ENCODE measurements at places on chromosomes 11 and 22.

DNA sequence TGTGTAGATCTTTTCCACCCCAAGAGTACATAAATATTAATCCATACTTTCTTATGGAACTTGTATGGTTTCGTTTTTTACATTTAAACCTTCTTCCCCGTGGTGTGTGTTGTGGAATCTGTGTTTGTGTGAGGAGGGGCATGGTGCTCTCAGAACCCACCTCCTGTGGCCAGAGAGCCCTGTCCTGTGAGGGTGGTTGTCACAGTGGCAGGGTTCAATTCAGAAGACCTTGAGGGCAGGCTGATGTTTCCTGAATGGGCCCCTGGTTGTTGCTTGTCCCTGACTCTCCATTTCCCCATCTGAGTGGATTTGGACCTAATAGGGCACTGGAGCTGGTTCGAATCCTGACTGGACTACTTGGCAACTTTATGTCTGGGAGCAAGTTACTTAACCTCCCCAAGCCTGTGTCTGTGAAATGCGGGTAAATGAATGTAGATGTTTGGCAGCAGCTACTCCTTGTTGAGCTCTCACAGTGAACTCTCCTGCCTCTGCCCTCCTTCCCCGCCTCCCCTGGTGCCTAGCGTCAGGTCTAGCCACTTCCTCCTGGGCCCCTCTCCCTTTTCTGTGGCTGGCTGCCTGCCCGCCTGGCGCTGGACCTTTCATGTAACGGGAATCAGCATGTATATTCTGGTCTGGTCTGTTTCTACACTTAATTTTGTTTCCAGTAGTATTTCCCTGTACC lies 7.3 kb downstream of the NEAT1 start:
- DNase-seq, result no peak
- peaks cover 18% of the 10 kb centered on the region for H3K36me3 ChIP-seq
- peak overlapping the region; percentile 100 for H3K27ac ChIP-seq
- no peaks in the 10 kb centered on the region for H3K27me3 ChIP-seq

DNA sequence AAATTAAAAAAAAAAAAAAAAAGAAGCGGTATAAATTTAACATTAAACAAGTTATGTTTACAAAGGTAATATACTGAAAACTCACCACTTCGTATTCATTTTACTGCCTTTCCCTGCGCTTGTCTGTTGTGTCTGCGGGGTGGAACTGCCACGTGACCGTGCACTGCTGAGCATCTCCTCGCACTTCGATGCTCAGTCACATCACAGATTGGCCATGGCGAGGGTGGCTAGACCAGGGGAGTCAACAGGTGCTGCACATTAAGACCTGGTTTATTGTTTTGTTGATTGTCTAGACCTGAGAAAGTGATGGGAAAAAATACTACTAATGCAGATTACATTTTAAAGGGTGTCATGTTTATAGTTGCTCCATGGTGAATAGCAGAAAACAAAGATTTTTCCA lies 22.8 kb upstream of the TUB start:
- H3K4me1 ChIP-seq, result no peaks in the 10 kb centered on the region
- H3K36me3 ChIP-seq, result no peaks in the 10 kb centered on the region
- DNase-seq, result no peak
- no peak overlapping the region for H3K4me3 ChIP-seq

GRCh38 chr22:36385491-36386350 lies 2.0 kb downstream of the MYH9 start:
- peaks cover 3% of the 10 kb centered on the region for H3K36me3 ChIP-seq
- H3K27ac ChIP-seq, result peak overlapping the region; percentile 95
- DNase-seq, result no peak
- peaks cover 19% of the 10 kb centered on the region for H3K4me1 ChIP-seq

- H3K27ac ChIP-seq, result no peak overlapping the region
- H3K36me3 ChIP-seq, result no peaks in the 10 kb centered on the region
- no peaks in the 10 kb centered on the region for H3K27me3 ChIP-seq
- no peak for DNase-seq
Measured at GRCh38 chr22:23071230-23072076, 1.1 kb downstream of the GNAZ start.

DNA sequence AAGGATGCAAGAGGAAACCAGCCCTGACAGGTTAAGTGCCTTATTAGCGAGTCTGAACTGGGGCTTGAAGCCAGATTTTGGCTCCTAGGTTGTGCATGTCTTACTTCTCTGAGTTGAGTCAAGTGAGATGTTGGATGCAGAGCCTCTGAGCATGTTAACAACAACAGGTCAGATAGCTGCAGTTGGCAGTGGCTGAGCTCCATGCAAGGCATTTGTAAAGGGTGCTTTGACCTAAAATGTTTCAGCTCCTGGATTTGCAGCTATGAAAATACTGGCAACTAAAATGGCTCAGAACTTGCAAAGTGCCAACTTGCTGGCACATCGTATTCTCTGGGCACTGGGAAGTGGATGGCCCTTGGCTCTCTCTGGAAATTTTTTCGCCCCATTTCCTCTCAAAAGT lies 16.4 kb upstream of the CSRP3 start:
- H3K27me3 ChIP-seq, result no peaks in the 10 kb centered on the region
- H3K27ac ChIP-seq, result no peak overlapping the region
- H3K36me3 ChIP-seq, result no peaks in the 10 kb centered on the region
- no peak for DNase-seq
- no peak overlapping the region for H3K4me3 ChIP-seq
- no peaks in the 10 kb centered on the region for H3K4me1 ChIP-seq

Measured in Panc1 (cell line).